Hepatocyte (in vitro differentiated cells): ENCODE measurements at places on chromosomes 3 and 15.

DNA sequence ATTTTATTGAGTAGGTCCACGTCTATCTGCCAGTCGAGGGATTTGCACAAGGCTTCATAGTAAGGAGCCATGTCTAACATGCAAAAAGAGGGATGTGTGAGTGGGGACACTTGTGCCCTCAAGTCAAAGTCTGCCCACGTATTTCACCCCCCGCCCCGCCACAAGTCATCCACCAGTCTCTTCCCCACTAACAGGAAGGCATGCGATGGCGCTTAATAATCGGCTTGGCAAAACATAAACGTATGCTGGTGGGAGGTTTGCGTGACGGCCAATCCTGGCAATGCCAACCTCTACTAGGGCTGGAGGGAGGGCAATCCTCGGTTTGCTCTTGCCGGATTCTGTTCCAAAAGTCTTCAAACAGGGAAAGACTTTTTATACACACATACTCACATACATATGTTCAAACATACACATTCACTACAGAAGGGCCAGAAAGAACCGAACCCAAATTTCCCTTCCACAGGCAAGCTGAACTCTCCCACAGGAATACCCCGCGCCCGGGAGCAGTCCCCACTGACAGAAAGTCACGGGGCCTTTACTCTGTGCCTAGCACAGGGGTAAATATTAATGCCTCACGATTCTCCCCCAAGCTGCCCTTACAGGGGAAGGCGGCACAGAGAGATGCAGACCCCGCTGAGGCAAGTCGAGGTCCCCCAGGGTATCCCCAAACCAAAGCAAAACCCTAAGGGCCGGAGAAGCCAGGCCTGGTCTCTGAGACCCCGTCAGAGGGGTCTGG, 675 bp downstream of the PSMD6 start:
- peak; percentile 11 for DNase-seq

DNA sequence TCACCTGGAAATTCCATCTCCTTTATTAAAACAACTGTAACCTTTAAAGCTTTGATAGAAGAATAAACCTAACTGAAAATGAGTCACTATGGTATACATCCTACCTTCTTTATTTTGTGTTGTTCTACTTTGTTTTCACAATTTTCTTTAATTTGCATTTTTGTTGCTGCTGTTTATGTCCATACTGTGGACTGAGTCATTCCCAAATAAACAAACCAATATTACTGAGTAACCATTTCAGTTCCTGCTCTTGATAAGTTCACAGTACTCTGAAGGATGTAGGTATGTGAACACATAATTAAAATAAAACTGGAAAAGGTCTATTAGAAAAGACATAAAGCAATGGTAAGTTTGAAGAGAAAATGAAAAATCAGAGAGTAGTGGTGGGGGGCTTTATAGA, 528.5 kb upstream of the GOLIM4 start:
- DNase-seq: no peak

DNA sequence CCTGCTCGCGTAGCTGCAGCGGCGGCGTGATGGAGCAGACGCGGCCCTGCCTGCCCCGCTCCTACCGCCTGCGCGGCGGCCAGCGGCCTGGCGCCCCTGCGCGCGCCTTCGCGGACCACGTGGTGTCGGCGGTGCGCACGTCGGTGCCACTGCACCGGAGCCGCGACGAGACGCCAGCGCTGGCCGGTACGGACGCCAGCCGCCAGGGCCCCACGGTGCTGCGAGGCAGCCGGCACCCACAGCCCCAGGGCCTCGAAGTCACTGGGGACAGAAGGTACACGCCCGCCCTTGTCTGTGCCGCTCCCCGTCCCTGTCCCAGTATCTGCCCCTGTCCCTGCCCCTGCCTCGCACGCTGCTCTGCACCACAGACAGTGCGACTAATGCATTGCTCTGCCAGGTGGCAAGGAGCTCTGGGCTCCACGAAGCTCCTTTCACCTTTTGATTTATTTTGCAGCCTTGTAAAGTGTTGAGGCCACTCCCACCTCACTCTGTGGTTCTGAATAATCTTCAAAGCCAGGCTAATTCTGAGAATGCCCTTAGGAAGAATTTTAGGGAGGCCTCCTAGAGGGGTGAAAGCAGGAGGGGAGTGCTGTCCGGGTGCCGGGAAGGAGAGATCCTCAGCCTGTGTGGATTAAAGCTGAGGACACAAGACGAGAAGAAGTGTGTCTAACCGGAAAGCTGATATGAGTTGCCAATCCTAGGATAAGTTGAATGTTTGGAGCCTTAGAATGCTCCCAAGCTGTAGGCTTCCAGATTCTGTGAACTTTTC, 100.0 kb downstream of the THSD4 start:
- DNase-seq: no peak

GRCh38 chr15:39942753-39943150, 8.8 kb downstream of the EIF2AK4 start:
- no peak for DNase-seq

DNA sequence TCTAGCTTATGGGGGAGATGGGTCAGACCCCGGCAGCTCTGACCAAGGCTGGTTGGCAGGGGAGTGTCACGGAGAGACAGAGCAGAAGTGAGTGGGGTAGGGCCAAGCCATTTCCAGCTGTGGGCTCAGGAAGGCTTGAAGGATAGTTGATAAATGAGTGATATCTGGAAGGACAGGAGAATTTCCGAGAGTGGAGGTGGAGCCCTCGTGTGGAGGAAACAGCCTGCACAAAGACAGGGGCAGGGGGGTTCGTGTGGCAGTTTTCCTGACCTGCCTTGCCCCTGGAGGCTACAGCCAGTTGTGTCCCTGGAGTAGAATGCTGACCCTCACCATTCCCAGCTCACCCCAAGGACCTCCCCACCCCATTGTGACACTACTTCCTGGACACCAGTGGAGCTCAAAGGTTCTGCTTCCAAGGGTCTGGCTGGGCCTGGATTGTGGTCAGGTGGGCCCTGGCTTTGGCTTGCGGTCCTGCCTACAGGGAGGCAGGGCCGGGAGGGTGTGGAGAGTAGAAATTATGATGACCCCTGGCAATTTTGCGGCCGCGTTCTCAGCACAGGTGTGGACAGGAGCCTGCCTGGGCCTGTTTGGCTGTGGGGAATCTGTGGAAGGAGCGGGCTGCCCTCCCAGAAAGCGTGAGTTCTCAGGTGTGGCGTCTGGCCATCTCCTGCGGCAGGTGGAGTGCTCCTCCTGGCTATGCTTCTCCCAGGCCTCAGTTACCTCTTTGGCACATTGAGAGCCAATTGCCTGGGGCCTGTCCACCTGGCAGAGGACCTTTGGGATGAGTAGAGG, at the start of gene SLC22A14:
SLC22A14 (plus strand) TSS at position 400 of the 792 bp plus-strand sequence. CDS start 23,733 bp downstream, outside the sequence.
- DNase-seq: no peak
